Glutamatergic neuron (in vitro differentiated cells): ENCODE measurements at places on chromosomes 5 and 9.
A peak's percentile ranks its signal among the peaks of the same experiment; 100 is the strongest.

- no peak for DNase-seq
These were observed 78.5 kb downstream of the LMX1B start for GRCh38 chr9:126692041-126692758.

GRCh38 chr5:159971931-159972461 is 36.9 kb upstream of the TTC1 start:
- DNase-seq, result peak; percentile 54

- DNase-seq, result no peak
These were observed 32.0 kb downstream of the NKD2 start for GRCh38 chr5:1040571-1040970.

DNA sequence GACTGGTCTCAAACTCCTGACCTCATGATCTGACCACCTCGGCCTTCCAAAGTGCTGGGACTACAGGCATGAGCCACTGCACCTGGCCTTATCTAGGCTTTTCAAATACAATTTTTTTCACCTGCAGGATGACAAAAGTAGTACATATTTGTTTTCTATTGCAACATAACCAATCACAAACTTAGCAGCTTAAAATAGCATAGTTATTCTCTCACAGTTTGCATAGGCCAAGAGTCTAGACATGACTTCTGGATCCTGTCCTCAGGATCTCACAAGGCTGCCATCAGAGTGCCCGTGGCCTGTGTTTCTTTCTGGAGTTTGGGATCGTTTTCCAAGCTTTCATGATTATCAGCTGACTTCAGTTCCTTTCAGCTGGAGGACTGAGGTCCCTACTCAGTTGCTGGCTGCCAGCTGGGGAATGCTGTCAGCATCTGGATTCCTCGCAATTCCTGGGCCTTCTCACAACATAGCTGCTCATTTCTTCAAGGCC is 348.9 kb downstream of the ARHGEF28 start:
- DNase-seq, result no peak

- DNase-seq, result no peak
These were observed 3.4 kb downstream of the HIGD2A start for GRCh38 chr5:176391999-176392398.
